ENCODE measurements at places on chromosomes 13 and 19. TPM values are rescaled to one million over a fixed set of nuclear protein-coding genes. Genes with fewer than 3 reads are reported as not detected.

GRCh38 chr13:39607876-39608275, 4.9 kb upstream of the LHFPL6 start:
- no peak for DNase-seq

DNA sequence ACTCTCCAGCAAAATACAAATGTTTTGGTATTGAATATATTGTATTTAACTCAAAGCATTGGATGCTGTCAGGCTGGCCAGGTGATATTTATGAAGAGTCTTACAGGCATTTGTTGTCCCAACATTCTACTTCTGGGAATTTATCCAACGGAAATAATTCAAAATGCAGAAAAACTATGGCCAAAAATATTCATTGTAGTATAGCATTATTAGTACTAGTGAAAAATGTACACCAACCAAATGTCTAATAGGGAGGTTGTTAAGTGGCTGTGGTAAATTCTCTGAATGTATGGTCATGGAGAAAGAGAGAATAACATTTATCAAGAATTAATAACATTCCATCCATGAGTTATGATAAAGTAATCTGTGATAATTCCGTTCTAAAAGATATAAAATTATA, 38.6 kb upstream of the GAS6 start:
- no peak for DNase-seq

DNA sequence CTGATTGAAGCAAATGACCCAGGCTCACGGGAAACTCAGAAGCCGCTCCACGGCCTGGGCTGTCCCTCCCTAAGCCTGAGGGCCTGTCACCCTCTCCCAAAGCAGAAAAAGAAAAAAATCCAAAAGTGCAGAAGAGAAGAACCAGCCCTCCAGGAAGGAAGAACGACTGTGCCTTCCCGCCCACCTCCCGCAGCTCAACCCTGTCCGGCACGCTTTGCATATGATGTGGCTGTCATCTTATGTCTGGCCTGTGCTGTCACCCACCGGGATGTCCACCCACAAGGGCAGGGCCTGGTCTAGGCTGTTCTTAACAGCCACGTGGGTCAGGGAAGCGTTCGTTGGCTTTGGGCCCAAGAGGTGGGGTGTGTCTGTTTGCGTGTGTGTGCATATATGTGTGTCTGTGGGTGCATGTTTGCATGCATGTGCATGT, 13.7 kb downstream of the ZBTB7A start:
- no peak for DNase-seq

Gene FZR1
- total RNA-seq = 51.4 TPM

Gene APOC4
- not detected for total RNA-seq

DNA sequence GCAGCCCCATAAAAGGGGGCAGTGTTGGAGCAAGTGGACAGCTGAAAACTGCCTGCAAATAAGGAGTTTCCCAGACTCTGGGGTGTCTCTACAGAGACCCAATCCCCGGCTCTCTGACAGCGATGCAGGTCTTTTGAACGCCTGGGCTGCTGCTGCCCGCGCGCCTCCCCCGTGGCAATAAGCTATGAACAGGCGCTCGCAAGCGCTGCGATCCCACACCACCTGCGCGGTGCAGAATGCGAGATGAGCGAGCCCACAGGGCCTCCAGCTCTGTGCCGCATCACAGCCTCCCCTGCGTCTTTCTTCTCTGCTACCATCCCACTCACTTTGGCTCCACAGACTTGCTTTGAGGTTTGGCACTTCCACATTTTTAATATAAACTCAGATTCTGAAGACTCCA, 62.3 kb downstream of the KCTD15 start:
- no peak for DNase-seq

DNA sequence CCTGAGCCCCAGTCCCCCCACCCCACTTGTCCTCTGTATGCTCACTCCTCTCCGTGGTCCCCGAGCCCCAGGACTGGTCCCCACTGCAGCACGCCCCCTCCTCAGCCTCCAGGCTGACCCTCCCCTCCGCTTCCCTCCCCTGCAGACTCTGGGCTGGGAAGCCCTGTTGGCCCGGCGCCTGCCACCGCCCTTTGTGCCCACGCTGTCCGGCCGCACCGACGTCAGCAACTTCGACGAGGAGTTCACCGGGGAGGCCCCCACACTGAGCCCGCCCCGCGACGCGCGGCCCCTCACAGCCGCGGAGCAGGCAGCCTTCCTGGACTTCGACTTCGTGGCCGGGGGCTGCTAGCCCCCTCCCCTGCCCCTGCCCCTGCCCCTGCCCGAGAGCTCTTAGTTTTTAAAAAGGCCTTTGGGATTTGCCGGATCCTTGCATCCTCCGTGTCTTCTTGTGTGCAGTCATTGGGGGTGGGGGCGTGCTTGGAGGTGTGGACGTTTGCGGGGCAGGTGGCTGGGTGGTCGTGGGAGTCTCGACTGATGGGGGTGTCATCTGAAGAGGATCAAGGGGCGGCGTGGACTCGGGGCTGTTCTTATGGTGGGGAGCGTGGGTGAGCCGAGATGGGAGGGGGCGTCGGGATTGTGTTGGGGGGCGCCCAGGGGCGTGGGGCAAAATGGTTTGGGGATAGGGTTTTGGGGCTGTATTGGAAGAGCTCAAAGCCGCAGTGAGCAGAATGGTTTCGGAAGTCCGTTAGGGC, 3.5 kb downstream of the PTGER1 start:
- DNase-seq = no peak

GRCh38 chr19:805600-806550, 8.6 kb downstream of the PTBP1 start:
- DNase-seq = no peak

GRCh38 chr13:106795847-106796246, 227.9 kb upstream of the ARGLU1 start:
- DNase-seq = no peak

DNA sequence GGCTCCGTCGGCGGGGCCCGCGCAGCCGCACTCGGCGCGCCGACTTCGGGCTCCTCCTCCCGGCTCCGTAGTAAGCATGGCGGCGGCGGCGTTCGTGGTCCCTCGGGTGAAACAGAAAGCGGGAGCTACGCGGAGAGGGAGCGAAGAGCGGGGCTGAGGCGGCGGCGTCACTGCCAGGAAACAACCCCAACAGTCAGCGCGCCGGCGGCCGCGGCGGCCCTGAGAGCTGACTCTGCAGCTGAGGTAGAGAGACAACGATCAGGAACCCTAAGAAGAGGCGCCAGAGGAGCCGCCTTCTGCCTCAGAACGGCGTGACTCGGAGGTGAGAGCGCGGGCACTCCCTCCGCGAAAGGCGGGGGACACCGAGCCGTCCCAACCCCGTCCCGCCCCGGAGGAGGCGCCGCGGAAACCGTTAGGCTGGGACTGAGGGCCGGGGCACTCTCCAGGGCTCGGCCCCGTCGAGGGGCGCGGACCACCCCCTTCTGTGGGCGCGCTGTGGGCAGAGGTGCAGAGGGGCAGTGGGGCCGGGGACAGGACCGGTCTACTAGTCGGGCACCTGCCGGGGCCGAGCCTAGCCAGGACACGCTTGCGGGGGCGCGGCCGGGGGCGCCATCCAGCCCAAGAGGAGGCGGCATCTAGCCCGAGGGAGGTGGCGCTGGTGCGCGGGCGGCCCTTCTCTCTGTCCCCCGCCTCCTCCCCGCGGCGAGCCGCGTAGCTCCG, at the start of gene FNDC3A:
Gene FNDC3A (plus strand): TSS at position 57 of the 720 bp plus-strand sequence. CDS start 30,279 bp downstream, outside the sequence.
- DNase-seq = peak; percentile 94

DNA sequence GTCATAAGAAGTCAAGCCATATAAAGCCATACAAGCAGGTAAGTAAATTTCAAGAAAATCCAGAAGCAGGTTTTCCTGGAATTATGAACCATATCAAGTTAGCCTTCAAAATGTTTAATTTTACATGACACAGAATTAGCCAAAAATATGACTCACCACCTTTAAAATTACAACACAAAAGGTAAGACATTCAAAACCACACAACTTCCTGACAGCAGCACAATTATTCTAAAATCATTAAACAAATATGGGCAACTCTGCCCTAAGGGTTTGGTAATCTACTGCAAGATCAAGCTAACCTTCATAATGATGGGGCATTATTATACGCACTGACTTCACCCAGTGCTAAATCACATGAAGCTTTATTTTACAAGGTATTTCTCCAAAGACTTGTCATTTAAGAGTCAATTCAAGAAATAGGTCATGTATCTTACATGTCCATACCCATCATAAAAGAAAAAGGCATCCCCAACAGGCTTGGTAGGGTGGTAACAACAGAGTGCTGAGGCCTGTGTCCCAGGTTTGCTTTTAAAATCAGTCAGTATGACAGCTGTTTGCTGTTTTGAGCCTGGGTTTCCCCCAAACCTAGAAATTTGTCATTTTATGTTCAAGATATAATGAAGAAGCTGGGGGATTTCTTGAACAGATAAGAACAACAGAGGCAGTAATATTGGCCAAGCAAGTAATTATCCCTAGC, 15.2 kb downstream of the RCBTB1 start:
- no peak for DNase-seq

DNA sequence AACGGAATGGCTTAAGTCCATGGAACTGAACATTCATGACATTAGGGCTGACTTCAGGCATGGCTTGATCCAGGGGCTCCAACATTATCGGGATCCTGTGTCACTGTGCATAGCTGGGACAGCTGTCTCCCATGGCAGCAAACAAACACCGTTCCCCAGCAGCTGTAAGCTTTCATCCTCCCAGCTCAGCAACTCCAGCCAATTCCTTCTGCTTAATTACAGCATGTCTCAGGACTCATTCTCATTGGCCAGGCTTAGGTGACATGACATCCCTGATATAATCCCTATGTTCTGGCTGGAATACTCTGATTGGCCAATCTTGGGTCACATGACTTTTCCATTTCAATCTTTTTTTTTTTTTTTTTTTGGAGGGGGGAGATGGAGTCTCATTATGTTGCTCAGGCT, 10.9 kb upstream of the TLE5 start:
- no peak for DNase-seq

- no peak for DNase-seq
Measured at GRCh38 chr19:4474514-4475022, 2.5 kb downstream of the HDGFL2 start.

Gene DMKN
- 1.8 TPM for total RNA-seq

Gene LACC1
- total RNA-seq = 11.8 TPM

DNA sequence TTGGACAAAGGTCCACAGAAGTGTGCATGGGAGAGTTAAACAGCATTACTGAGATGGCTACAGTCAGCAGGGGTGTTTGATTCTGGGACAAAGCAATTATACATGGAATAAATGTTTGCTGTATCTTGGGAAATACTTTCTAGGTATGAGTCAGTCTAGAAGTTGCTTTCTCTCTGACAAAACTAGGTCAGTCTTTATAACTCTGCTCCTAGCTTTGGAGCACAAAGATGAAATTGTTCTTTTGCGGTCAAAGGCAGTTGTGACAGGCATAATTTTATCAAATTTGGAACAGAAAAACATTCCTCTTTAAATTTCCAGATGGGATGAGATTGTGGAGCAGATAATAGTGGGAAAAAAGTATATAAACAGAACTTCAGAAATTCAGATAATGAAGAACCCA, 1045.4 kb upstream of the MIR17HG start:
- no peak for DNase-seq

GRCh38 chr19:4108767-4109625, 14.9 kb downstream of the MAP2K2 start:
- peak; percentile 89 for DNase-seq

GRCh38 chr13:21945195-21945594, 274.3 kb downstream of the FGF9 start:
- DNase-seq = no peak

DNA sequence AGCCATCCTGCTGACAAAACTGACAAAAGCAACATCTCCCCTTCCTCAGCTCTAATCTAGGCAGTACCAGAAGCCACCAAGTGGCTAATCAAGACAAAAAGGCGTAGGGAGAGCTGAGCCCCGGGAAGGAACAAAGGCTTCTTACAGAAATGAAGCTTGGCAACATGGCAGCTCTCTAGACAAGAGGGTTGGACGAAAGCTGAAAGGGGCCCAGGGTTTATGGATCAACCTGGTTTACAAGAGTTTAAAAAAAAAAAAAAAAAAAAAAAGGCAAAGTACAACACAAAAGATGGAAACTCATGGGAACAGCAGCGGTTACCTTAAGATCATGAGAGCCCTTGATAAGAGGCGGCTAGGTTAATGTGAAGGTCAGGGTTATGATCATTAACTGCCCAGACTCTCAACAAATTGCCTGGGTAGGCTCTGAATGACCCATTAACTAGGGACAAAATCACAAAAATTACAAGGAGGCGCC, 14.0 kb downstream of the ZC3H4 start:
- DNase-seq = no peak

DNA sequence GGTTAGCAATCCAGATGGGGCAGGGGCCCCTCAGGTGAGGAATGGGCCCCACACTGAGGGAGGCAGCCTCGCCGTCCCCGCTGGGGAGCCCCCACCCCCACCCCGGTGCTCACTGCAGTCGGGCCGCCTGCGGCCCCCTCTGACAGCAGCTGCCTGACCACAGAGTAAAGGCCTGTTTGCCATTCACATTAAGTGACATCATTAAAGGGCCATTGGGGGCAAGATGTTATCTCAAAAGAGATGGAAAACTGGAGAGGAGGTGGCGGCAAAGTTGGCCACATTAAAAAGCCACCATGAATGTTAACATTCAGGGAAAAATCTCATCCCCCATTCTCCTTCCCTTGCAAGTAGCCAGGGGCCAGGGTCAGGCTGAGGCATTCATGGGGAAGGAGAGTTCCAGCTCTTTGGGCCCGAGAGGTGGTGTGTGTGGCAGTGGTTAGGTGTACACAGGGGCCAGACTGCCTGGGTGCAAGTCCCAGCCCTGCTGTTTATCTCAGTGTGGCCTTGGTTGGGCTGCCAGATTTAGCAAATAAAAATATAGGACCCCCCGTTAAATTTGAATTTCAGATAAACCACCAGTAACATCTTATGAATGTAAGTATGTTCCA, 20.9 kb downstream of the VSTM2B start:
- DNase-seq = no peak

DNA sequence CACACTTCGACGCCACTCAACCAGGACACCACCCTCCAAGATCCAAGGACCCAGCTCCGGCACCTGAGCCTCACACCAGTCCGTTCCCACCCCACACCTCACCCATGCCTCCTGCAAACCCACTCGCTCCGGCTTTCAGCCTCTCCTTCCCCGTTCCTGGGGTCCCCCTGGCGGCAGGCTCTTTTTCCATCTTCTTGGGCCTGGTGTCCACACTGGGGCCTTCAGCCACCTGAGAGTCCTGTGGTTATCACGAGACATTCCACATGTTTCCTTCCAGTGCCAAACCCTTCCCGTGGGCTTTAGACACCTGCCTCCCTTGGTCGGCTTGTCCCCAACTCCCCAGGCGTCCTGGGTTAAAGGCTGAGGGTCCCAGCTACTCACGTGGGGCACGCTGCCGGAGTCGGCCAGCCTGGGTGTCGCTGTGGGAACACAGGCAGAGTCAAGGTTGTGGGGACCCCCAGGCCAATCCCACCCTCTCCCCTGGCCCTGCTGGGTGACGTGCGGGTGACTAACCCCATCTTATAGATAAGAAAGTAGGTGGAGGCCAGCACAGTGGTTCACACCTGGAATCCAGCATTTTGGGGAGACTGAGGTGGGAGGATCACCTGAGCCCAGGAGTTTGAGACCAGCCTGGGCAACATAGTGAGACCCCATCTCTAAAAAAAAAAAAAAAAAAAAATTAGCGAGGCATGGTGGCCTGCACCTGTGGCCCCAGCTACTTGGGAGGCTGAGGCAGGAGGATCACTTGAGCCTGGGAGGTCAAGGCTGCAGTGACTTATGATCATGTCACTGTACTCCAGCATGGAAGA, 1.9 kb downstream of the JSRP1 start:
- no peak for DNase-seq
